ENCODE measurements at places on chromosomes 7 and 10.

DNA sequence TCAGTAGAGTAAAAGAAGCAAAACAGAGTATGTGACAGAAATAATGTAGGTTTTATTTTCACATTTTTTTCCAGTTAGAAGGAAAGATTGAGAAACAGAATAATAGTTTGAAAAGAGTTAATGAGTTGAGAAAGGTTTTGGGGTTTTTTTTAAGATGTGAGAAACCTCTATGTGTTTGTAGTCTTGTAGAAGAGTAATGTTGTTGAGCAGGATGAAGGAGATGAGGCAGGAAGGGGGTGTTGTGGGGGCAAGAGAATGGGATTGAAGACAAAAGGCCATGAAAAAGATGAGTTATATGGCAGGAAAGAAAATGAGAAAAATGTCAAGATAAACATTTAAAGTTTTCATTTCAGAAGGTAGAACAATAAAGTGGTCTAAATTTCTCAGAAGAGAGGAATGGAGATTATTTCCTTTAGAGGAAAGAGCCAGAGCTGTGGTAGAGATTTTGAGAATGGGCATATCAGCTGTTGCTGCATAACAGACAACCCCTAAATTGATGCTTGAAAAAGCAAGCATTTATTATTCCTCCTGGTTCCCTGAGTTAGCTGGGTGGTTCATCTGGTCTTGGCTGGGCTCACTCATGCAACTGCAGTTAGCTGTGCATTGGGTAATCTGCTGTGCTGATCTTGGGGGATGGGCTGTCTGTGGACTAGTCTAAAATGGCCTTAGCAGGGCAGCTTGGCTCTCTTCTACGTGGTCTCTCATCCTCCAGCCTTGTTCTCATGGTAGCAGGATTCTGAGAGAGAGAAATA, 27.1 kb downstream of the PCGF5 start:
- DNase-seq: no peak

DNA sequence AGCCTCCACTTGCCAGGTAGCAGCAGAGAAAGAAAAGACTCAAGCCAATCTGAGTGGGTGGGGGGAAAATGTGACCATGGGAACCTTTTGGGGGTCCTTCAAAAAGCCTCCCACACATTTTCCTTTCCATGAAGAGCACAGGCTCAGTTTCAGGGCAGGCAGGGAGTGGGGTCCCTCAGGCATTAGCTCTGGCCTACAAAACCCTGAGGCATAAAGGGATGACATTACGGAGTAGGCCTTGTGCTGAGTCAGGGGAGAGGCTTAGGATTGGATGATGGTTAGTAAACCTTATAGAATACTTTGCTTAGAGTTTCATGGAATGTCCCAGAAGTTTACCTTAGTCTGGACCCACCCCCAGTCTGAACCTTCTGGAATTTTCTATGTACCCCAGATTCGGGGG, 3.5 kb downstream of the DNAJC30 start:
- DNase-seq: no peak

DNA sequence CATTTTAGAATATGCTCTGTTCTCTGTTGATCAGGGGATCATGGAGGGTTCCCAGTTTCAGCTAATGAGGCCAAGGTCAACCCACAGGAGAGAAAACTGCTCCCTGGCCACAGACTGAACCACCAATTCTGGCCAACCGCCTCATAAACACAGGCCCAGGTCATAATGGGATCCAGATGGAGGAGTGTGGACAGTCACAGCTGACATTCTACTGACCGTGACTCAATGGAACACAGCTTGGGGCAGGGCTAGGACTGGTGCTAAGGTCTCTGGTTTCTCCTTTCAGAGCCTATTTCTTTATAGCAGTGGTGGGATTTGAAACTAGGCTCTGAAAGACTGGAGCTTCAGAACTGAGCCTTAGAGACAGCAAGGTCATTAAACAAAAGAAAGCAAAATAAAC, 68.3 kb downstream of the HIPK2 start:
- DNase-seq: no peak

GRCh38 chr7:11297126-11297625, 323.5 kb downstream of the PHF14 start:
- no peak for DNase-seq

DNA sequence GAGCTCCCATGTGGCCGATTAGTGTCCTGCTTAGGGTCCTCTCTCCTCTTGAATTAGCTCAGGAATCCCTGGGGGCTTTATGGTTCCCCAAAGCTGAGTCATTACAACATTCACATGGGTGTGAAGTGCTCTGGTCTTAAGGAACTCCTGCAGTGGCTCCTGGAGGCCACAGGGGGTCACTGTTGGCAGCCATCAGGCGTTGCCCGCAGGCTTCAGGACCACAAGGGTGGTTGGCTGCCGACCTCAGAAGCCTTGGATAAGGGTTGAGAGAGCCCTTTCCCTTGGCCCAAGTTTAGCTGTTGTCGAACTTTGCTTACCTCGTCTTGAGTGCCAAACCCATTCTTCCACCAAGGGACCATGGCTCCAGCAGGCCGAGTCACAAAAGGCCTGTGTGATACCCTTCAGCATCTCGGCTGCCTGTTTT, 61.7 kb downstream of the SH2D4B start:
- no peak for DNase-seq

- no peak for DNase-seq
Measured at GRCh38 chr10:43585046-43585445, 10.6 kb upstream of the ZNF239 start.

- DNase-seq: no peak
Measured at GRCh38 chr7:133025056-133025455, 56.8 kb downstream of the CHCHD3 start.

GRCh38 chr10:4686644-4686996, 139.4 kb upstream of the AKR1E2 start:
- no peak for DNase-seq

- DNase-seq: no peak
Measured at GRCh38 chr10:113704637-113705343, 25.1 kb downstream of the CASP7 start.

DNA sequence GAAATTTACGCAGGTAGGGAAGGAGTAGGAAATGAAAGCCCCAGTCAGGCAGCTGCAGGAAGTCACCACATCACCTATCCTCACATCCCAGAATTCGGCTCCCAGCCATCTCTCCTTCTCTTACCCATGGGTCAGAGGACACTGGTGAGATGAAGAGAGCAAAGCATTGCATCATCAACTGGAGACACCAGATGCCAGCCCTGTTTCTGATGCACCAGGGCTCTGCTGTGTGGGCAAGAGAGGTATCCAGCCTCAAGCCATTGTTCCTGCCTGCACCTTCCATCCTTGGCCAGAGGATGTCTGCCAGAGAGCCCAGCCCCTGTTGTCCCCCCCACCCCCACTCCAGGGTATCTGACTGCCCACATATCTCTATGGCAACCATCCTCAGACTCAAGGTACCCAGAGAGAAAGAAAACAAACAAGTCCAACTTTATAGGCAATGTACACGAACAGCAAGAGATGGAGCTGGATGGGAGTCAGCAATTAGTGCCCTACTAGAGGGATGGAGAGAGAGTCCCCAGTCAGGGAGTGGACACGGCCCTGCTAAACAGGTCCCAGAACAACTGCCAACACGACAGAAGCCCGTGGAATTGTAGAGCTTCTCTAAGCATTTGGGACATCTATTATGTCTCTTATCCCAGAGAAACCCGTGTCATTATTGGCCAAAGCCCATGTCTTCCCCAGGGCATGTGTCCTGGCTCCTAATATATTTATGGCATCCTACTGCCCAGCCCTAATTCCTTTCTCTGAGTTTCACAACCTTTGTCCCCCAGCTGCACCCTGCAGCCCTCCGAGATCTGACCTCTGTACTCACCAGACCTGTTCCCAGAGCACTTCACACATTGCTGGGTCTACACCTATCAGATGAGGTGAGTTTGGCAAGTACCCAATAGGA, 2.8 kb downstream of the CAMK2G start:
- no peak for DNase-seq

GRCh38 chr10:119138346-119139306, 26.9 kb downstream of the SFXN4 start:
- DNase-seq: no peak

DNA sequence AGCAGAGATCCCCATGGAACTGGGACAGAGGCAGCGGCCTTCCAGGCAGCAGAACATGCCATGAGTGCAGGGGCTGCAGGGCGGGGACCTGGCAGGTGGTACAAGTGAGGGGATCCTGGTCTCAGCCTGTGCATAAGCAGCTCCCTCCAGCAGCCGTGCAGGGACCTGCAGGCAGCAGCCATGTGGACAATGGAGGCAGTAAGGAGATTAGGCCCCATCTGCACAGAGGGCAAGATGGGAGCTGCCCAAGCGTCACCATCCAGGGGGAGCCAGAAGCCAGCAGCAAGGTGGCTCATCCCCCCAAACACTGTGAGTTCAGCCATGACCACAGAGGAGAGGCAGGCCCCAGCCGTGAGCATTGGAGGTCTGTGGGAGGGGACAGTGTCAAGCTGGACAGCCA, 3.1 kb downstream of the DDC start:
- DNase-seq: peak; percentile 46

GRCh38 chr10:32790483-32790882, 167.5 kb downstream of the ITGB1 start:
- DNase-seq: no peak

GRCh38 chr7:145624618-145625017, 492.0 kb upstream of the CNTNAP2 start:
- no peak for DNase-seq

GRCh38 chr10:64041185-64041988, 520.2 kb downstream of the REEP3 start:
- DNase-seq: peak; percentile 30

DNA sequence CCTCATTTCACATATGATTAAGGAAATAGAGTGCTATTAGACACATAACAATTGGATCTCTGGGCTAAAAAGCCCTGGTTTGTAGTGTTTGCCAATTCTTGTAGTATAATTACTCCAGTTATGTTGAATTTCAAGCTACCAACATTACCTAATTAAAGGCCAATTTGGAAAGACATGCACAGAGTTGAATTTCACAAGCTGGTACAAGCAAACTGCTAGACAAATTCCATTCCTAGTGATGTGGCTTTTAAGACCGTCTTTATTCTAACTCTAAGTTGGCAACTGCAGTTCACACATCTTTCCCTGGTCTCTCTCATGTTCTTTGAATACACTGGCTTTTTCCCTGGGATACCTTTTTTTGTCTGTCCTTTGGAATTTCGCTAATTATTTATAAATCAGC, 384.1 kb upstream of the CNTNAP2 start:
- no peak for DNase-seq

DNA sequence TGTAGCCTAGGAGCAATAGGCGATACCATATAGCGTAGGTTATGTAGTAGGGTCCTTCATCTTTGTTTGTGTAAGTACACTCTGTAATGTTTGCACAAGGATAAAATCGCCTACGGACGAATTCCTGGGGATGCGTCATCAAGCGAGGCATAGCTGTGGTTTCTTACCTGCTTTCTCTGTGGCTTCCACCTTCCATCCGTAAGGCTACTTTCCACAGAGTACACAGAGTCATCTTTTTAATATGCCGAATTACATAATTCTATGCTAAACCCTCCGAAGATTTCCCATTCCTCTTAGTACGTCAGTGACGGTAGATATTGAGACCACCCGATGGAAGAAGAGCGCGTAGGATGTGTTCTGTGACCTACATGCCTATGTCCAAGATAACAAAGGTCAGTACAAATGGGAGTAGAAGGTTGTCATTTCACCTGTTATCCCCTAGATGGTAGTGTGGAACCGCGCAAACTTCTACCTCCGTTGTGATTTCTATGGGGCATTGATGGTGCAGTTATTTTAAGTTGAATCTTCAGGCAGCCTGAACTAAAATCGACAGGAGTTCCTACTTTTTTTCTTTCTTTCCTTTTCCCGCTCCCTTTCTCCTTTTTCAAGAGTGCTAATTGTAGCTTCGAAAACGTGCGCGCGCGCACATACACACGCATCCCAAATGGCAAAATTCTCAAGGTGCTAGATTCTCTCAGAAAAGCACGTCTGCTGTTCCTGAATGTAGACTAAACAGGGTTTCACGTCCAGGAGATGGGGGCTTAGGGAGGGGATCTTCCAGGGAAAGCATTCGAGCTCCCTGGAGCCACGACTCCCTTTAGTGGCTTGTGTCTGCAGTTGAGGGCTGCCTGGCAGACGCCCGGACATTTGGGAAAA, 111.7 kb upstream of the MBL2 start:
- DNase-seq: no peak

- no peak for DNase-seq
Measured at GRCh38 chr7:22725585-22725984, 1.4 kb upstream of the IL6 start.

DNA sequence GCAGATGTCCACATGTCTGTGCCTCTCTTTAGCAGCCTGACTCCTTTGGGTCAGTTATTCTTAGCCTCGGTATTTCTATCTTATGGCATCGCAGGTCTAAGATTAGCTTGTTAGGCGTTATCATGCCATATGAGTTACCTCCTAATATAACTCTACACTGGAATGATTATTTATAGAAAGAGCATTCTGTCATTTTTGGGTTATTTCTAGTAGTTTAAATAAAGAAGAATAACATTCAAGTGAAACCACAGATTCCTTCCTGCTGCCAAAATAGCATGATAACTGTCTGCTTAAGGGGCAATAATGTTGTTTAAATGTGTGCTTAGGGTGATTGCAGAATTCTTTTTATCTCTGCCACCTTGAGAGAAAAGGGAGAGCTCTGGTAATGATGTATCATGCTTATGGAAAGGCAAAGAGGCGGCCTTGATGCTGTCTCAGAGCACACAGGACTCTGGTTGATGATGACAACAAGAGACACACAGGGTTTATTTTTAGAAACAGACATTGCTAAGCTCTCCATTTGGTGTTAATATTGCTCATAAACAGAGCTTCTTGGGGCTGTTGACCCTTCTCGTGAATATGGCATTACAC, 10.4 kb downstream of the HDAC9 start:
- DNase-seq: no peak

DNA sequence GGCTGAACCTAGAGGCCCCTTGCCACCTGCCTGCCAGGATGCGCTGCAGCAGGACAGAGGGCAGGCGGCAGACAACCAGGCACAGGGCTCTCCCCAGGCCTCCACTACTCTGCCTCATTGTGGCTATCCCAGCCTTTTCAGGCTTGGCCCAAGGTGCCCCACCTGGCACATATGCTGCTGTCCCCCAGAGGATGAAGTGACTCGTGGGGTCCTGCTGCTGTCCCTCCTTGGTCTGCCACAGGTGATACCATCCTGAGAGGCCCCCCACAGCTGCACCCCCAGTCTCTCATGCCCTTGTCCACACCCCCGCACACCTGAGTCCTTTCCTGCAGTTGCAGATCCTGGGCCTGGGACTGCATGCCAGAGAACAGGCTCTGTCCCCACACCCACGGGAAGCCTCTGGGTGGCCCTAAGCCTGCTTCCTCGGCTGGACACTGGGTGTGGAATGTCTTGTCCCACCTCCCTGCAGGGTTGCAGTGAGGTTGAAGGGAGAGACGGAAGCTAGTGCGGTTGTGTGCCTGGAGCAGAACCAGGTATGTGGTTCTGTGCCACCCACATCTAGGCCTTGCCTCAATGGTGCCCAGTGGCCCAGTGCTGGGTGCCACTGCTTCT, 55.3 kb downstream of the RASGEF1A start:
- no peak for DNase-seq

GRCh38 chr10:35986756-35987502, 344.8 kb upstream of the FZD8 start:
- no peak for DNase-seq

GRCh38 chr10:60604342-60604741, 173.9 kb upstream of the CDK1 start:
- DNase-seq: no peak
